BJ (cell line): ENCODE measurements at places on chromosomes 13 and 19.
A peak's percentile ranks its signal among the peaks of the same experiment; 100 is the strongest.

GRCh38 chr19:45472563-45473366, 5.0 kb downstream of the FOSB start:
- DNase-seq, result no peak

DNA sequence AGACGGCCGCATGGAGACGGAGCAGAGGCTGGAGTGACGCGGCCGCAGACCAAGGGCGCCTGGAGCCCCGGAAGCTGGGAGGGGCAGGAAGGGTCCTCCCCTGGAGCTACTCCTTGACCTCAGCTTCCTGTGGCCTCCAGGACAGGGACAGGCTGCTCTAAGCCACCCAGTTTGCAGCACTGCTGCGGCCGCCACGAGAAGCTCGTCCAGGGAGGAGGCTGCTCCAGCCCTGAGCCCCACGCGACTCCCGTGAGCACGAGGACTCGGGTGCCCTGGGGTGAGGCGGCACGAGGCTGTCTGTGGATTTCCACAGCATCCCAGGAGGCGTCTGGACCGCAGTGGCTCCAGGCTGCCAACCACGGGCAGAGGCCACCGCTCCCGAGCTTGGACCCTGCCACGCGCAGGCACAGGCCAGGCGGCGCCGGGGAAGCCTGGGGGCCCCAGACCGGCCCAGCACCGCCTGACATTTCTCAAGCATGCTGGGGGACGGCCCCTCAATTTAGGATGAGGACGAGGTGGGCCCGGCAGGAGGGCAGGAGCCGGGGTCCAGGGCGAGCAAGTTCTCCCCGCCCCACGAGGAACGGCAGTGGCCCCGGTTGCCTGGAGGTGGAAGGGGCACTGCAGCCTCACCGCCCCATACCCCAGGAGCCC, 10.7 kb downstream of the SBNO2 start:
- no peak for DNase-seq

- DNase-seq, result no peak
Observed at GRCh38 chr19:18173054-18173571, 500 bp upstream of the IFI30 start.

GRCh38 chr13:49560270-49561061, 24.9 kb downstream of the RCBTB1 start:
- DNase-seq, result no peak

DNA sequence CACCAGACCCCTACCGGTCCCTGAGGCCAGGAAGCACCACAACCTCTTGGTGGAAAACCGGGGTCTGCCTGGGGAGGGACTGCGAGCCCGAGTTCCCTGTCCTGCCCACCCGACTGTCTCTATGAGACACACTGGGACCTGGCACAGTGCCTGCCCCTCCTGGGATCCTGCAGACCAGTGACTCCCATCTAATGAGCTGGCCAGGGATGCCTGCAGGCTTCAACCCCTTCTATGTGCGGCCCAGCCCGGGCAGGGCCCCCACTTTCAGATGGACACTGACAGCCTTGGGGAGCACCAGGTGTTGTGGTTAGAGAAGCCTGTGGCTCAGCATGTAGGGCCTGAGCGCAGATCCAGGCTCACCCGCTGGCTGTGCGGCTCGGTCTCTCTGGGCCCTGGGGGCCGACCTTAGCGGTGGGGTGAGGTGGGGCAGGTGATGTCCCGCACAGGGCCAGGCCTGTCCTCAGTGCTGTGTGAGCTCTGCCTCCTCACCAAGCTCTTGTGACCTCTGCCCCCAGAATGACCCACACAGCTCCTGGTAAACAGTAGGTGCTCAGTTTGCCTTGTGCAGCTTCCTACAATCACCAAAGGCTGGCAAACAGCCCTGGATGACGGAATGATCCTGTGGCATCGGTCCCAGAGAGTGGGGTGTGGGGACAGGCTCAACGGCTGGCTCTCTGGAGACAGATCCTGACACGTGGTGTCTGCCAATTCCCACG, 17.9 kb upstream of the CACTIN start:
- no peak for DNase-seq

DNA sequence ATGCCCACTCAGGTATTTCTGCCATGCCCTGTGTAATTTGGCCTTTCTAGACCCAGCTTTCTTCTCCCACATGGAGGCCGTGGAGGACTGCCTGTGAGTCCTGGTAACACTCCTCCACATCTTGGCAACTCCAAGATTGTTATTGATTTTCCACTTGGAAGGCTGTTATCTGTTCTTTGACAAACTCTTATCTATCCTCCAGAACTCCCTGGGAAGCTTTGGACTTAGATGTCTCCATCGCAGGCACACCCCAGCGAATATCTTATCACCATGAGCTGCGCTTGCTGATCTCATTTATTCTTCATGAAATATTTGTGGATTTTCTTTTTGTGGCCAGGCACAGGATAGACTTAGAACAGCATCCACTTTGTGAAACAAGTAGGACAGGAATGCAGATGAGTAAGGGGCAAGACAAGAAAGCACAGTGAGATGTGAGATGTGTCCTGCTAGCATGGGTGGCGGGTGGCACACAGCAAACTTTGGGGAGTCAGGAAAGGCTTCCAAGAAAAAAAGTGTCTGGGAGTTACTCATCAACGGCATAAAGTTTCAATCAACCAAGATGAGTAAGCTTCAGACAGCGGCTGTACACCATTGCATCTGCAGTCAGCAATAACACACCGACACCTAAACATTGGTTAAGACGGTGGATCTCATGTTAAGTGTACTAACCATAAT, 84.5 kb upstream of the IRS2 start:
- no peak for DNase-seq

DNA sequence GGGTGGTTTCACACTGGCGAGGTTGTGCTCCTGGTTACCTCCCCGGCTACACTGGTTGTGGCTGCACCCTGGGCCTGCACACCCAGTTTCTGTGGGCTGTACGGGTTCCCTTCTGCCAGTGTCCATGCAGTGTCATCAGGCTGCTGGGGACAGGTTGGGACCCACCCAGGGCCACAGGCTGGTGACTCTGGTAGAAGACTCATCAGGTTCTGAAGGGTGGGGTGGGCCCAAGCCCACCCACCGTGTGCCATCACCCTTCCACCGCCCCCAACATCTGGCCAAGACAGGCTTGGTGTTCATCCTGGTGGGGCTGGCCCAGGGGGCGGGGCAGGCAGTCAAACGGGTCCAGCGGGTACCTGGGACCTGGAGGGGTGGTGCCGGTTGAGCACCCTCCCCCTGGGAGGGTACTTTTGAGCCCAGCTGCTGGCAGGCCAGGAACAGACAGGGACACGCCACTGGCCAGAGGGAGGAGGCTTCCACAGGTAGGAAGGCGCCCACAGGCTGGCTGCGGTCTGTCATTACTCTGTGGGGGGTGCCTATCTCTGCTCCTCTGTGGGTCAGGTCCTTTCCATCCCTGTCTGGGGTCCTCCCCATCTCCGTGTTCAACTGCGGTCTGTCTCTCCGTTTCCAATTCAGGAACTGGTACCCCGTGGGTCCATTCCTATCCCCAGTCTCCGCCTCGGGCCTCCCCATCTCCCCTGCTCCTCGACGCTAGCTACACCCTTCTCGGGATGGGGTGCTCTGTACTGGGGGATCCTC, at the start of gene RNF225:
Gene RNF225 (plus strand): TSS at position 437 of the 759 bp plus-strand sequence. CDS start 434 bp downstream, outside the sequence.
- no peak for DNase-seq

- DNase-seq, result no peak
Observed at GRCh38 chr13:20788312-20788711, 14.6 kb upstream of the EEF1AKMT1 start.

DNA sequence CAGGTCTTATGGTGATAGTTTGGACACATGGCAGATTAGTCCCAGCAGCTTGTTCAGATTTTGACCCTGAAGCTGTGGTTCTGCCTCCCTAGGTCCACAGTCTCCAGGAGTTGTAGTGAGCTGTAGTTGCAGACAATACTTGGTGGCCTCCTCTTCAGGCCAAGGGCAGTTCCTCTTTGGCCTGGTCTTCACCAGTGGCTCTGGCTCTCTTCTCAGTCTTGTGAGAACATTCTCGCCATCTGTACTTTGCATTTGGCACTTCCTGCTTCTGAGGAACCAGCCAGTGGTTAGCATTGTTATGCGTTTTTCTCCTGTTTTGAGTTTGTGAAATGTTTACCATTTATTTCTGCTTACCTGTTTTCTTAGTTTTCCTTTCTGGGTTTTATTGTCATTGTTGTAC, 40.7 kb downstream of the PCCA start:
- no peak for DNase-seq

- DNase-seq, result no peak
Observed at GRCh38 chr13:31846961-31847752, 107.8 kb downstream of the RXFP2 start.

DNA sequence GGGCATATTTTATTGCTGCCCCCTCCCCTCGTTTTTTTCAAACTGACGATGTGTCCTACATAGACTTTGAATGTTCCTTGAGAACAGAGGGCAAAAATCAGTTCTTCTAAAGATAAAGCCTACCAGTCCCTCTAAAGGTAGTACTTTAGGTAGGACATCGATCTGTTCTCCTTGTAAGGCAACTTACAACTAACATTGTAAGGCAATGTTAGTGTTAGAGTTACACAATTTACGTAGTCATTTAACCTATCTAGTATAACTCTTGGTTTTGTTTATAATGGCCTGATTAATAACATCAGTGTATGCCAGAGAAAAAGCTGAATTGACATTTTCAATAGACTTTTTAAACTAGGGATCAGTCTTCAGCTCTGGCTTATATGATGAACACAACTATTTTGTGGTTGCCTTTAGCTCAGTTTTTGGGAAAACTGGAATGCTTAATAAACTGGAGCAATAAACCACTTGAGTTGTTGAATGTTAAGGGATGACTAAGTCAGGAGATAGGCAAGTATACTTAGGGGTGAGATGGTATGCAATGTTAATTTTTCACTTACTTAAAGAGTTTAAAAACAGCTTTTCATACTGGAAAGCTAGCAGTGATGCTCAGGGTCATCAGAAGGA, 2.2 kb downstream of the NDFIP2 start:
- peak; percentile 73 for DNase-seq

DNA sequence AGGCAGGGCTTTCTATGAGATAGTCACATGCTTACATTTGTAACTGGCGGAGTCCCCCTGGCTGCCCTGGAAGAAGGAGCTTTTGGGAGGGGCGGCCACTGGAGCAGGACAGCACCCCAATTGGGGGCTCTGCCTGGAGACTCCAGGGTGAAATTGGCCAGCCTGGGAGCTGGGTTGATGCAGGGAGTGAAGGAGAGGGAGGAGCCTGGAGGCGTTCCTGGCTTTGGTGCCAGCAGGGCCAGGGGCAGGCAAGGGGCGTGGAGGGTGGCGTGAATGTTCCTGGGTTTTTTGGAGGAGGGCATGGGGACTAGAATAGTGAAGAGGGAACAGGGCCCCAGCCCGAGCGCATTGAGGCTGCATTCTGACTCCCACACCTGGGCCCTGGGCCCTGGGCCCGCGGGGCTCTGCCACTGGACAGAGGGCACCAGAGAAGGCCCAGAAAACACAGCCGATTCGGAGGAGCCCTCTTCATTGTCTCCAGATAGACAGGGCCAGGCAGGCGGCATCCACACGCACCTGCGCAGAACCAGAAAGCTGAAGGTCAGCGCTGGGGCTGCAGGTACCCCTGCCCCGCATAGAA, 29.5 kb downstream of the COMP start:
- DNase-seq, result no peak

GRCh38 chr13:28320209-28320608, 174.7 kb downstream of the FLT1 start:
- DNase-seq, result no peak
